DMS153 (cell line): ENCODE measurements at places on chromosomes 3 and 15.
A peak's percentile ranks its signal among the peaks of the same experiment; 100 is the strongest.

DNA sequence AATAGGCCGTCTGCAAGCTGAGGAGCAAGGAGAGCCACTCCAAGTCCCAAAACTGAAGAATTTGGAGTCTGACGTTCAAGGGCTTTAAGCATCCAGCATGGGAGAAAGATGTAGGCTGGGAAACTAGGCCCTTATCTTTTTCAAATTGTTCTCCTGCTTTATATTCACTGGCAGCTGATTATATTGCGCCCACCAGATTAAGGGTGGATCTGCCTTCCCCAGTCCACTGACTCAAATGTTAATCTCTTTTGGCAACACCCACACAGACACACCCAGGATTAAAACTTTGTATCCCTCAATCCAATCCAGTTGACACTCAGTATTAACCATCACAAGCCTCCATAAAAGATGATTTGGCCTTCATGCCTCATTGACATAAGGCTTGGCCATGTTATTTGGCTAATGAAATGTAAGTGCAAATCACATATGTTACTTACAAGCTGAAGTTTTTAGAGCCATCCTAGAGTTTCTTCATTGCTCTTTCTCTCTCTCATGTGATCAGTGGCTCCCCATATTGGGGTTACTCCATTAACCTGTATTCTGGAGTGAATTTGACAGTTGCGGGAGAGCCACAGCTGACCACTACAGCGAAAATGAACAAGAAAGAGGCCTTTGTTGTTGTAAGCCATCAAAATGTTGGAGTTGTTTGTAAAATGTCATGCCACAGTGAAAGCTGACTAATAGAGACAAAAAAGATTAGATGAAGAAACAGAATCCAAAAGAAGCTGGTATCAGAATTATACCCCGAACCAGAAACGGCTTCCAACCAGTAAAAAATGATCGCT lies 61.7 kb downstream of the GBE1 start:
- no peak for DNase-seq

DNA sequence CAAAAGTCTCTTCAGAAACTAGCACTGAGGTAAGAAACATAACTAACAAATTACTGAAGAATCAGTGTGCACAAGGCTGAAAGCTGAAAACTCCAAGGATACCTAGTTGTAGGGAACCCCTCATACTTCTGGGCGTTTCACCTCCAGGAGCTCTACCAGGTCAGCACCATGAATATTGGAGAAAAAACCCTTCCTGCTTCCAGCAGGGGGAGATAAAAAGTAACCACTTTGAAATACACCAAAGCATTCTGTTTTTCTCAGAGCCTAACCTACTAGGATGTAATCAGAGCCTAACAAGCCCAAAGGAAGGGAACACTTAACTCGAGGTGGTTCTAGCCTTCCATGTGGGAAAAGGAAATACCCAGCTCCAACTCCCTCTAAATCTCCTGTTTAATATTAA lies 175.8 kb upstream of the MME start:
- DNase-seq = peak; percentile 2

DNA sequence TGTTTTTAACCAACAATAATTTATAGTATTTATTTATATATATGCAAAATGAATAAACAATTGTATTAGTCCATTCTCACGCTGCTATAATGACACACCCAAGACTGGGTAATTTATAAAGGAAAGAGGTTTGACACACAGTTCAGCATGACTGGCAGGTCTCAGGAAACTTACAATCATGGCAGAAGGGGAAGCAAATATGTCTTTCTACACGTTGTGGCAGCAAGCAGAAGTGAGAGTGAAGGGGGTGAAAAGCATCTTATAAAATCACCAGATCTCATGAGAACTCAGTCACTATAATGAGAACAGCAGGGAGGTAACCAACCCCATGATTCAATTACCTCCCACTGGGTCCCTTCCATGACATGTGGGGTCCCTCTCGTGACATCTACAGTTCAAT lies 162.8 kb upstream of the SLITRK3 start:
- no peak for DNase-seq

DNA sequence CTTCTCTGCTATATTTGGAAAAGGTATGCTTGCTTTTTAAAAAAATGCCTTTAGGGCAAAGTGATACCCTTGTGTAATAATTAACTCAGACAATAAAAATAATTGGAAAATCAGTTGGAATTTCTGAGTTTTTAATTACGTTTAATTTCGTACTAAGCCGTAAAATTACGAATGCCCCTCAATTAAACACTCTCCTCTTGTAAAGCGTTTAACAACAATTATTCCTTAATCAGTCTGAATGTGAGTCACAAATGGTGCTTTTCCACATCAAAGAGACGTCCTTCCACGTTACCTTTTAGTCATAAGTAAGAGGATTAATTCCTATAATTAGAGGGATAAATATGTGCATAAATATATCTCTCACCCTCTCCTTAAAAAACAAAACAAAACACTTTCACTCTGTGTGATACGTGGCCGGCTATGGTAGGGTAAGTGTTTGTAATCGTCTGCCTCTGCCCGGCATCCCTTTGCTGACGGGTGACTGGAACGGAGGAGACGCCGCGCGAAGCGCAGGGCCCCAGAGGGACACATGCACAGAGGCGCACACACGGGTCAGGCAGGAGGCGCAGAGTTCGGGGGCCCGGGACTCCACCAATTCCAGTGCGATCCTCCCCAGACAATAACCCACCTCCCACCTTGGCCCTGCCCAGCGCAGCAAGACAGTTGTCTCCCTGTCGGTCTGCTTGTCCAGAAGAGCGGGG lies 9.7 kb upstream of the MEIS2 start:
- DNase-seq = no peak

- DNase-seq = no peak
These were observed 46.9 kb downstream of the TBL1XR1 start for GRCh38 chr3:177150218-177150916.

DNA sequence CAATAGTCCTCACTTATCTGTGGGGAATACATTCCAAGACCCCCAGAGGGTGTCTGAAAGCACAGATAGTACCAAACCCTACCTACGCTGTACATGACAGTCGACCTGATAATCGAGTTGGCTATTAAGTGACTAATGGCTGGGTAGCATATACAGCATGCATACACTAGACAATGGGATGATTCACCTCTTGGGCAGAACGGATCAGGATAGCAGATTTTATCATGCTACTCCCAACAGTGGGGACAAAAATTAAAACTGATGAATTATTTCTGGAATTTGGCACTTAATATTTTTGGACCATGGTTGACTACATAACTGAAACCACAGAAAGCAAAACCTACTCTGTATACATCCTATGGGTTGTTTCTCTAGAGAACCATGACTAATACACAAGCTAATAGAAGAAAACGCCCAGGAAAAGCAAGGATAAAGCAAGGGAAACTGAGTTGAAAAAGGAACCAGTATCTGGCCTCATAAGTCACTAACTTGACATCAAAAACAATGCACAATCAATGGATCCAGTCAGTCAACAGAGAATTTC lies 15.5 kb downstream of the ATG3 start:
- DNase-seq = no peak

GRCh38 chr3:146078031-146078430 lies 83.0 kb downstream of the PLOD2 start:
- no peak for DNase-seq

DNA sequence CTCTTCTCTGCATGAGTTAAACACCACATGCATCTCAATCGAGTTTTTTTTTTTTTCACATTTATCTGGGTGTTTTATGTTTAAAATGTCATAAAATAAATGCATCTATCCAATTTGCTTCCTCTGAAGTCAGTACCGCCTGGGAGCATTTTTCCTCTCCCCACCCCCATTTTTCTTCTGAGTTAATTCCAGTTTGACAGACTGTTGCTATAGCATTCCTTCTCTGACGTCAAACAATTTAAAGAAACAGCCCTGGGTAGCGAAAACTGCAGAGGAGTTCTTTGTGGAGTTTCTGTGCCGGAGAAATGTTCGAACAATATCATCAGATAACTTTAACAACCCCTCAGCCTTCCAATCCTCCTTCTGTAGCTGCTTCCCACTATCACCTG lies 900 bp upstream of the GNB4 start:
- no peak for DNase-seq

- DNase-seq = no peak
These were observed 250.6 kb downstream of the NR1D2 start for GRCh38 chr3:24195504-24196230.

- DNase-seq = no peak
These were observed 34.4 kb downstream of the GLCE start for GRCh38 chr15:69194854-69195253.

DNA sequence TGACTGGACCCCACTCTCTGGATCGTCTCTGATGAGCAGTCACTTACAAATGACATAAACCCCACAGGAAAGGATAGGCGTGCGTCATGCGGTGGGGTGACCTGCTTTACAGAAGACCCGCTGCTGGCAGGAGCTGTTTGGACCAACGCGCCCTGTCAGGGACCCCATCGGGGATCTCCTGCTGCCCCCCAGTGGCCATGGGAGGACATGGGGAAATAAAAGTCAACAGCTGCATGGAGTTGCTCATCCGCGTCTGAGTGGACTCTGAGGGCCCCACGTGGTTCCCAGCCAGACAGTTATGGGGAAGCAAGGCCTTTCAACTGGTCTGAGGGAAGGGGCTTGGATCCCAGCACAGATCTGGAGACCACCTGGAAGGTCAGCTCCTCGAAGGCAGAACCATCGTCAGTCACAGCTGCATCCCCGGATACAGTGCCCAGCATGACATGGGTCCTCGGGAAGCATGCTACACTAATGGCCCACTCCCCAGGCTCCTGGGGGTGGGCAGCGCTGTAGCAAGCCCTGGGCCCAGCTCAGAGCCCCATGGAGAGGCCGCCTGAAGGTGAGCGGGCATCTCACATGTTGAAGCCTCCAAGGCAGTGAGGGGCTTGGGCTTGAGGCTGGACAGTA lies 32.1 kb downstream of the PTH1R start:
- DNase-seq = no peak

GRCh38 chr15:100193277-100193860 lies 148.4 kb downstream of the ADAMTS17 start:
- no peak for DNase-seq

- peak; percentile 28 for DNase-seq
These were observed 195.2 kb upstream of the DPPA4 start for GRCh38 chr3:109532257-109533216.

DNA sequence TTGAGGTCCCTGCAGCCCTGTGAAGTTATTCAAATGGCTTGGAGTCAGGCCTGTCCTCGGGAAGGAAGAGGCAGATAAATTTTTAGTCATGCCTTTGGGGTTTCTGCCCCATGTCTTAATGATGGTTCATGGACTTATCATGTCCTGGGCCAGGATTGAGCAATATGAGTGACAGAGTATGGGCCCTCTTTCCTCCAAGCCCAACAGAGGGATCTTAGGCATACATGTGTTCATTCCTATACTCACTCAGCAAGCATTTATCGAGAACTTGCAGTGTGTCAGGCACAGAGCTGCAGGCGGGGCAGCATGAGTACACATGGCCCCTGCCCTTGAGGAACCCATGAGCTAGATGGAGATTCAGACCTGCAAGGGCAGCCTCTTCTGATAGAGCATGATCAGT lies 6.2 kb downstream of the ESYT3 start:
- DNase-seq = no peak

GRCh38 chr3:191360620-191361019 lies 30.3 kb upstream of the UTS2B start:
- no peak for DNase-seq

DNA sequence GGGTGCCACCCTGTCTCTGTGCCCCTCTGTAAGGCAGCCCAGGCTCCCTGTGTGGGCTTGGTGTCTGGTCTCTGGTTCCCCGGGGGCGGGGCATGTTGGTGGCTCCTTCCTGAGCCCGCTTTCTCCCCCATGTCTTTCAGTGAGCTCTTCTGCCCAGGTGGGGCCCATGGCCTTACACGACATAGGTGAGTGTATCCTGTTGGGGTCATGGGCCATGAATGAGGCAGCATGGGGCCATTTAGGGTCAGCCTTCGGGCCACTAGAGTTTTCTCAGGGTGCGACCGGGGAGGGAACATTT lies 195.1 kb downstream of the UBE3A start:
- DNase-seq = no peak

GRCh38 chr3:122183521-122183892 lies at the start of gene CASR:
Gene CASR (plus strand): TSS chr3:122183668. CDS start chr3:122254190, 70,522 bp downstream.
- no peak for DNase-seq

DNA sequence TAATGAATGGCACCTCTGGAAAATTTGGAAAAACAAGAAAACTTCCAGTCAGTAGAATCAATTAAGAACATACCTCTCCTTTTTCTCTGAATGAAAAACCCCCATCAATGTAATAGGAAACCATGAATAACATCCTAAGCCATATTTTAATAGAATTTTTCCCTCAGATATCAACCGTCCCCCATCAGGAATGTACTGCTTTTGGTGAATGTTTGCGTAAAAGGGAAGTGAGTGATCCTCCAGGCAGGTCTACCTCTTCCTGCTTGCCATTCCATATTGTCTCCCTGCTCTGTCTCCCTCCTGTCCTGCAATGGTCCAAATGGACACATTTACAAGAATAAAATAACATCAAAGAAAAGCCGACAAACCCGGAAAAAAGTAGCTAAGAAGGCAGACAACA lies 30.8 kb downstream of the LAMP3 start:
- no peak for DNase-seq

DNA sequence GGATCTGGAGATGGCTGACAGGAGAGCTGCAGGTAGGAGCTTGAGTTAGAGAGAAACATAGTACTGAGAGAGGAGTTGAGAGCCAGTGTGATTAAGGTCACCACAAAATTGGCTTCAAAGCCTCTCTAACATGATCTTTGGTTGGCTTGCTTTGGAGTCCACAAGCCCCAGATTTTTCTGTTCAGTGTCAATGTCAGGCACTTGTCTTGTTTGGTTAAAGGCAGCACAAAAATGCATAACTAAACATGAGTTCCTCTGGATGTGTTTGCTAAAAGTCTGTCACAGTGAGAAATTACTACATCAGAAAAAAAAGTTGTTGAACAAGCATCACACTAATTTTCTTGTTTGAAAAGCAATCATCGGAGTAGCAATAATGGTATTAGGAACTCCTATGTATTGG lies 440.5 kb downstream of the NTRK3 start:
- DNase-seq = no peak

DNA sequence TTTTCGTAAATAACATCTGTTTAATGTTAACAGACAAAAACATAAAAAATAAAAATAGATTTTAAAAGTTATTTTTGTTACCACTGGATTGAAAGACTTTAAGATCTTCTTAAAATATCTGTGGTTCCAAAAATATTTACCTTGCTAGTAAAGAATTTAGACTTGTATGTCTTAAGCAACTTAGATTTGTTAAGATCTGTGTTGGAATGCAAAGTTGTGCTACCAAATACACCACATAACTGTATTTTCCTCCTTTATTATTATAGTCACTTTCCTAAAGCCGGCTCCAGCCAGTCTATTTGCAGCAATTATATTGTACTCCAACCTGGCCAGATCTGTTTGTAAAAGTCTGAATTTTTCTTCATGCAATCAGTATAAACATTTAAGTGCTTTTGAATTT lies 63.7 kb downstream of the SPRED1 start:
- DNase-seq = no peak
